NCI-H510A treated with DMSO at 0.1 percent for 48 hours (cell line): ENCODE measurements at places on chromosomes 1 and 21.

GRCh38 chr1:247456914-247457639, 827 bp downstream of the OR2B11 start:
- DNase-seq, result no peak

DNA sequence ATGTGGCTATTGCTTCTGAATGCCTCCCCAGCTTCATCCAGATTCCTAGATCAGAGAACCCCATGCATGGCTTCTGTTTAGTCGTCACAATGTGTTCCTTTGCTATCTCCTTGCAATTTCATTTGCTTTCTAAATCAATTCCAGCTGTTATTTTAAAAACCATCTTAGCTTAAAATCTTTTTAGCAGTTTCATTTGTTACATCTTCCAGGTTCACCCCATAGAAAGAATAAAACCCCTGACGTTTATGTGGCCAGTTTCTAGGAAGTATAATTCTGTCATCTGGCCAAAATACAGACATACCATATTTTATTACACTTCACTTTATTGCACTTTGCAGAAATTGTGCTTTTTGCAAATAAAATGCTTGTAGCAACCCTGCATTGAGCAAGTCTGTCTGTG, 278.4 kb downstream of the PTPRC start:
- no peak for DNase-seq

GRCh38 chr1:89198081-89198480, 661 bp downstream of the GBP4 start:
- DNase-seq, result no peak

GRCh38 chr1:206447422-206447765, 22.9 kb upstream of the IKBKE start:
- no peak for DNase-seq

DNA sequence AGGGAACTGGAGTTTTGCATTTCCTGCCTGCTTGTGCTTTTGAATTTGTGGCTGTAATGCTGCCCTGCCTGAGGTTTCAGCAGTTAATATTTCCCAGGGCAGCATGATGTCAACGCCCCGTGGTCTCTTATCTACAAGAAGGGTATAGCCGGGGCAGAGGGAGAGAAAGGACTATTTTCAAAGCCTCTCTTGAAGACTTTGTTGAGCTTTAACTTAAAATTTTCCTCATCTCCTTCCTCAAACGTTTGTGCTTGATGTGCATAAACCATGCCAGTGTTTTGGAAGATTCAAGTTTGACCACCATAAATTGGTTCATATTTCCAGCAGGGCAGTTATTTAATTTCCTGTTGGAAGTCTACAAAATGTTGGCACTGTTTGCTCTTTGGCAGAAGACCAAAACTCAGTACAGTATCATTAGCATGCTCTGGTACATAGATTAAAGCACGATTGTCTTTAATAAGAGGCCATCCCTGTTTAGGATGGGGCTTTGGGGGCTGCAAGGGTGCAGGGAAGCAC, 43.4 kb downstream of the ROR1 start:
- DNase-seq, result no peak

DNA sequence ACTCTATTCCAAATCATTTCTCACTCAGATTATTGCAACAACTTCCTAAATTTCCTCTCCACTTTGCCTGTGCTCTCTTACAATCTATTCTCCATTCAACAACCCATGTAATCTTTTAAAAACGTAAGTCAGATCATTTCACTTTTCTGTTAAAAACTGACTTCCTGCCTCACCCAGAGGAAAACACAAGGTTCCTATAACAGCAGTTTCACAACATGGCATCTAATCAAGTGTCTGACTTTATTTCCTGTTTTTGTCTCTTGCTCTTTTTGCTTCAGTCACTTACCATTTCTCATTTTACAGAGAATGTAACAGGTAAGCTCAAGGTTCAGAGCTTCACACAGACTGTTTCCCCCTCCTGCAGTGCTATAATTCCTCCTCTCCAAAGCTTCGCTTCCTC, 560.7 kb downstream of the LRRIQ3 start:
- DNase-seq, result no peak

- no peak for DNase-seq
Measured at GRCh38 chr1:208248307-208248801, 4.2 kb upstream of the PLXNA2 start.

- DNase-seq, result no peak
Measured at GRCh38 chr21:26776310-26777021, 68.7 kb downstream of the ADAMTS1 start.

GRCh38 chr1:168723000-168723399, 6.0 kb downstream of the DPT start:
- no peak for DNase-seq

DNA sequence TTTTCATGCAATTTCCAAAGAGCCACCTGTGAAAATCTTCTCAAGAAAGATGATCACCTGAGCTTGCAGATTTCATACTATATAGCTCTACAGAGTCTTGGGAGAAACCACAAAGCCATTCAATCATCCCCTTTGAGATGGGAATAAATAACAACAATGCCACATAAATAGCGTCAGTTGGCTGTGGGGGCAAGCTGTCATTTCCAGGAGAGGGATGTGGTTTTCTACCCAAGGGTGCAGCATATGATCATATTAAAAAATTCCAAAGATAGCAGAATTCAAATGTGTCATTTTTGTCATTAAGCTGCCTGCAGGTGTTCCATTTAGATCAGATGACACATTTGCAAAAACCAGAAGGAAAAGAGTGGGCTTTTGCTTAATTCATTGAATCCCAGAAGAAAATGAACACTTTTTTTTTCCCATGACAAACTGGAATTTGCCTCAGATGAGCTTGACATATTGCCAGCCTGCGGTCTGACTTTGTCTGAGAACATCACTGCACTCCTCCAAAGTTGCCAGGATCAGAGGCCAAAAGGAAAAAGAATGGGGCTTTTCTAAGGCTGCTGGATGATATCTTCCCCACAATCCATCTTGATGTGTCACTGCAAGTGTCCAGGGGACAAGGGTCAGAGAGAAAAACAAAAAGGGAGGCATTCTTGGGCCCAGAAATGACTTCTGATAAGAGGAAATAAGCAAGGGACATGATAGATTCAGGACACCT, 314.1 kb upstream of the USP25 start:
- no peak for DNase-seq

GRCh38 chr1:36392836-36393235, 4.9 kb downstream of the LSM10 start:
- no peak for DNase-seq

GRCh38 chr1:46532498-46533178, 18.8 kb downstream of the KNCN start:
- DNase-seq, result peak; percentile 27

DNA sequence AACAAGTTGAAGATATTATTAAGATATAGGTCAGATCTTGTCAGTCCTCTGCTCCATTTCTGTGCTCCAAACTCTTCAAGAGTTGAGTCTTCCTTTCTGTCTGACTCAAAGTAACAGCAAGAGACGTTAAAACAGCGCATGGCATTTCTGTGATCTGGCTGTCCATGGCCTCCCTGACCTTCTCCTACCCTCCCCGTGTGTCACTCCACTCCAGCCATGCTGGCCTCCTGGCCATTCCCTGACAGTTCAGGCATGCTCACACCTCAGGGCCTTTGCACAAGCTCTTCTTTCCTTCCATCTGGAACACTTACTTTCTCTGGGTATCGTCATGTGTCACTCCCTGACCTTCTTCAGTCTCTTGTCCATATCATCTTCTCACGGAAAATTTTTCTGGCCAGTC, 229.0 kb downstream of the CENPF start:
- no peak for DNase-seq

DNA sequence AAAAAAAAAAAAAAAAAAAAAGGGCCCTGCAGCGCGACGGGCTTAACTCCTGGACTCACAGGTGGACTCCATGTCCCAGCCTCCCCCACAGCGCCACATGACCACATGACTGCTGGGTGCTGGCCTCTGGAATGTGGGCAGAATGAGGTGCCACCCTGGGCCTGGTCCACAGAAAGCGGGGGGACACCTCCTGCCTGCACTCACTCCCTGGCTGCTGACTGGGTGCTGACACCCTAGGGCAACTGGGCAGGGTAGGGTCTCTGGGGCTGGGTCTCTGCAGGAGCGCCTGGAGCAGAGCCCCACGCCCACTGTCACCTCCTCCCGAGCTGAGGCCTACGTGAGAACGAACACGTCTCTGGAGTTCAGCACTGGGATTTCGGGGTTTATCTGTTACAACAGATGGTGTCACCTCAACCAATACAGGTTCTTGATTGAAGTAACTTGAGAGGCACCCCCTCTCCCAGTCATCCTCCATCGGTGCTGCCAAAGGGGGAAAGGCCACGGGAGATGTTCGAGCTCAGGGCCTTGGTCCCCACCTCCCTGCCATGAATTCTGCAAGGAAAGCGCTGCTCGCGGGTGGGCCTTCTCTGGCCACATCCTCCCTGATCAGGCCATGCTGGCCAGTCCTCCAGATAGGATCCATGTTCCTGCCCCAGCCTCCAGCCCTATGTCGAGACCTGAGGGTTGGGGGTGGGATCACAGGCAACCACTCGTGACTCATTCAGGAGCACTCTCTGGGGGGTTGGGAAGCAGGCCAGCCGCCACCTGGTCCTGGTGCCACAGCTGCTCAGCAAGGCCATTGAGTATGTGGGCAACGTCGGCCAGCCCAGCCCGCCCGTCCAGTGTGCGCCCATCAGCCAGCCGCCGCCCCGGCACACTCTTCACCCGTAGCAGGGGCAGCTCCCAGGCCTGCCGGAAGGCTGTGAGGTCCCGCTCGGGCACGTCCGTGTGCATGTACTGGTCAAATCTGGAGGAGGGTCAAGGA, 5.4 kb downstream of the CPLANE2 start:
- no peak for DNase-seq

GRCh38 chr1:3883194-3883925, 16.7 kb downstream of the C1orf174 start:
- DNase-seq, result no peak

DNA sequence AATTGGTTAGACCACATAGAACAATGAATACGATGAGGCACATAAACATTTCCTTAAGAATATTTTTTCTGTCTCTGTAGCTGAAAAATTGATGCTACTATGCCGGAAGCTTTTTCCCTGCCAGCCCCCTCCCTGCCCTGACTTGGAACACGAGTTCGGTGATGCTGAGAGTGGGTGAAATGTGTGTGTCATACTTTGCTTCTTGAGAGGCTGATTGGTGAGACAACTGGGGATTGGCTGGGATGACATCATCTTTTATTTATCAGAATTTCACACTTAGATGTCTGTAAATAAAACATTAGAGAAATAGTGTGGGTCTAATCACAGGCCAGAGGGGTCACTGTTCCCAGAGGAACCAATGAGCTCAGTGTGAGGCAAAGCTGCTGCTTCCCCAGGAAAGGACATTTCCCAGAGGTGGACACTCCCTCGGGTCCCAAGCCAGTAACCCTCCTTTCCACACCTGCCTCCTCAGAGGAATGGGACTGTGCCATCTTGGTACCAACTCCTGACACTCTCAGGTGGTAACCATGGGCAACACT, 195.4 kb upstream of the C1orf174 start:
- DNase-seq, result no peak
